ENCODE measurements at places on chromosomes 11 and 22. TPM values are rescaled to one million over a fixed set of nuclear protein-coding genes. Genes with fewer than 3 reads are reported as not detected.

- DNase-seq, result no peak
Measured at GRCh38 chr11:11032066-11032465, 174.2 kb upstream of the ZBED5 start.

DNA sequence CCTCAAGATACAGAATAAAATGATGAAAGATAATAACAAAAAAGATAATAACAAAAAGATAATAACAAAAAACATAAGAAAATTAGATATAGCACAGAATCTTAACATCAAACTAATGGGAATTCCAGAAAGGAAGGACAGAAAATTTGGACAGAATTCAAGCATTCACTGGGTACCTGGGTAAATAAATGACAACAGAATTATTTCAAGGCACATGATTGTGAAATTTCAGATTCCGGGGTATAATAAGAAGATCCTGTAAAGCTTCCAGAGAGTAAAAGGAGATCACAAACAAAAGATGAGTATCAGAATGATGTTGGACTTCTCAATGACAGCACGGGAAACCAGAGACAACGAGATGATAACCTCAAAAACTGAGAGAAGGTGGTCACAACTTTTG is 42.1 kb upstream of the OR9Q1 start:
- DNase-seq, result no peak

GRCh38 chr22:20204806-20205205 is 54.0 kb upstream of the CCDC188 start:
- DNase-seq, result no peak

DNA sequence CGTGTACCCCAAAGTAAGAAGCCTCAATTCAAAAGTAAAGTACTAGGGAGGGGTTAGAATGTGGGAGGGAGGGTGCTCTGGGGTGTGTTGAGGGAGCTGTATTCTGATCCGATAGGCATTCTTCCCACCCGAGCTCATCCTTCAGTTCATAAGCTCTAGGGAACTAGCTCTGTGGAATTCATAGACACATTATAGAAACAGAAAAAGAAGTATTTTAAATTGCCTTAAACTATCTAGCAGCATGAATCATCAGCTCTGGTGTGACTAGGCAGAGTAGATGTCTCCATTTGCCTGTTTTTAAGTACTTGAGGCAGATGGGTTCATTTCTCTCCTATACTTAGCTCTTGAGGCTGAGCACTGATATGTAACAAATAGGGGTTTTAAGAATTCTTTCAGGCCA is 7.3 kb upstream of the SGSM3 start:
- DNase-seq, result no peak

GRCh38 chr11:83299681-83300080 is 13.5 kb upstream of the CCDC90B start:
- no peak for DNase-seq

GRCh38 chr11:69356703-69357457 is 62.9 kb downstream of the MYEOV start:
- no peak for DNase-seq

GRCh38 chr22:32650553-32651345 is 150.8 kb upstream of the TIMP3 start:
- no peak for DNase-seq

- DNase-seq, result no peak
Measured at GRCh38 chr11:108032800-108033199, 24.1 kb downstream of the CUL5 start.

DNA sequence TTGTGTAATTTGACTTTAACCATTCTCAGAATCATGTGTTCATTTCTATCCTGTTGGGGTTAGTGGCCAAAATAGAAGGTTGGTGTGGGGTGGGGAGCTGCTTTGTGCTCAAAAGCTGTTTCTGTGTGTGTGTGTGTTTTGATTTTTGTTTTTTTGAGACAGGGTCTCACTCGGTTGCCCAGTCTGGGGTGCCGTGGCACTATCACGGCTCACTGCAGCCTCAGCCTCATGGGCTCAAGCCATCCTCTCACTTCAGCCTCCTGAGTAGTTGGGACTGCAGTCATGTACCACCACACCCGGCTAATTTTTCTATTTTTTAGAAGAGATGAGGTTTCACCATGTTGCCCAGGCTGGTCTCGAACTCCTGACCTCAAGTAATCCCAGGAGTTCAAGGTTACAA is 18.1 kb upstream of the AIFM3 start:
- no peak for DNase-seq

- DNase-seq, result no peak
Measured at GRCh38 chr11:104645261-104646222, 252.7 kb downstream of the CASP12 start.

KRTAP5-9 gene
- polyA plus RNA-seq, result not detected

MUC2 gene
- not detected for polyA plus RNA-seq

MYOD1 gene
- polyA plus RNA-seq, result not detected

Data from naive B cell (primary cell).